Stimulated activated CD4-positive, alpha-beta T cell treated with anti-CD3 and anti-CD28 coated beads, Interleukin-1b, Interleukin-23, amount 100 ng/mL, for 1 hour (primary cell): ENCODE measurements at places on chromosomes 2 and 18.

- no peak for DNase-seq
Observed at GRCh38 chr18:8319798-8320489, 289.3 kb upstream of the RAB12 start.

DNA sequence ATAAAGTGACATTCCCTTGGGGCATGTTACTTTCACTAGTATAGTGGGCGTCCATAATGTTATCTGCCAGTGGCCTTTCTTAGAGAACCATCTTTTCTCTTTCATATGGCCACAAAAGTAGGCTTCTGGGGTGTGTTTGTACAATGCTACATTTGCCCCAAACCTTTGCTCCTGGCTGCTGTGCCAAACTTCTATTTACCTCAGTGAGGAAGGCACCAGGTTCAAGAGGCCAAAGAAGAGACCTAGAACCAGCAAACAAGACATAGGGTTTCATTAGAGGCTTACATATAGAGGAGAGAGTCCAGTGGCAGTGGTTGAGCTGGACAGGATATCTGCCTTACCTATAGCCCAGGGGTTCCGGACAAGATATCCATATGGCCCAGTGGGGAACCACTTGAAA, 48.5 kb downstream of the CPO start:
- DNase-seq = no peak

DNA sequence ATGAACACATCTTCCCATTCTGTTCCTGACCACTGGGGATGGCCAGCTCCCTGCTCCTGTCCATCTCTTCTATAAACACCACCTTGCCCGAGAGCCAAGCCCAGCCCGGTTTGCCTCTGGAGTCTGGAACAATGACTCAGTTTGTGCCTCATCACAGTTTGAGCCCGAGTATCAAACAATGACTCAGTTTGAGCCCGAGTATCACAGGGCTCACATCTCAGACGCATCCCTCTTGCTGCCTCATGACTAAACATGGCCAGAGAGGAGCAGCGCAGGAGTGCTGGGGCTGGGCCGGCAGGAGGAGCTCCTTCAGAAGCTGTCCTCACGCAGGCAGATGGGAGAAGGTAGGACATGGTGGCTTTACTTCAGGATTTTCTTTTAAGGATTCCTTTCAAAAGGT, 68.7 kb downstream of the PXDN start:
- DNase-seq = no peak

- DNase-seq = no peak
Observed at GRCh38 chr18:35019933-35020332, 21.3 kb upstream of the MAPRE2 start.

GRCh38 chr2:24104906-24105305, 18.2 kb downstream of the PFN4 start:
- no peak for DNase-seq

DNA sequence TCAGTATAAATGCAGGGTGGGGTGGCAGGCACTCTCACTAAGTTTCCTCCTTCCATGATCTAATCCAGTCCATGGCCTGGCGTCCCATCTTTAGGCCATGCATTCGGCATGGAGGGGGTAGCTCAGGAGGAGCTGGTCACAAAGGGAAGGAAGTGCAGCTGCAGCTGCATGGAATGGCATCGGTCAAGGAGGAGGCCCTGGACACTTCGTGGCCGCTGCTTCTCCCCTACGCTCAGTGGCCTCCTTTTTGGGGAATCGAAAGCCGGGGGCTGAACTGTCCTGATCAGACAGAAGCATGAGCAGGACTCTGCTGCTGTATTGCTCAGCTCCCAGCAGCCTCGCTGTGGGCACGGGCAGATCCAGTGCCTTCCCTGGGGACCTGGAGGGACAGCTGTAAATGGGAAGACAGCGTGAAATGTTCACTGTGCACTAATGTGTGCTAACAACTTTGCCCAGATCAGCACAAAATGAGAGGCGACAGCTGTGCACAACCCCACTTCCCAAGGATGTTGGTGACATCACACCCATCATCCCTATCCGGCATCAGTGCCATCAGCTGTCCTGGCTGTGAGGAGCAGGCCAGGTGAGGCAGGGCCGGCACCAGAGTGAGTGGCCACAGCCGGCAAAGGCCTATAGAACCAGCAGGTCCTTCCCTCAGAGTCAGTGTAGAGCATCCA, 520.1 kb upstream of the RAB6C start:
- no peak for DNase-seq
